ENCODE measurements at places on chromosomes 13 and 19.

GRCh38 chr13:52992110-52992509 is 36.5 kb upstream of the OLFM4 start:
- DNase-seq = no peak

- no peak for DNase-seq
These were observed 323.9 kb downstream of the SLC7A1 start for GRCh38 chr13:29271606-29272005.

DNA sequence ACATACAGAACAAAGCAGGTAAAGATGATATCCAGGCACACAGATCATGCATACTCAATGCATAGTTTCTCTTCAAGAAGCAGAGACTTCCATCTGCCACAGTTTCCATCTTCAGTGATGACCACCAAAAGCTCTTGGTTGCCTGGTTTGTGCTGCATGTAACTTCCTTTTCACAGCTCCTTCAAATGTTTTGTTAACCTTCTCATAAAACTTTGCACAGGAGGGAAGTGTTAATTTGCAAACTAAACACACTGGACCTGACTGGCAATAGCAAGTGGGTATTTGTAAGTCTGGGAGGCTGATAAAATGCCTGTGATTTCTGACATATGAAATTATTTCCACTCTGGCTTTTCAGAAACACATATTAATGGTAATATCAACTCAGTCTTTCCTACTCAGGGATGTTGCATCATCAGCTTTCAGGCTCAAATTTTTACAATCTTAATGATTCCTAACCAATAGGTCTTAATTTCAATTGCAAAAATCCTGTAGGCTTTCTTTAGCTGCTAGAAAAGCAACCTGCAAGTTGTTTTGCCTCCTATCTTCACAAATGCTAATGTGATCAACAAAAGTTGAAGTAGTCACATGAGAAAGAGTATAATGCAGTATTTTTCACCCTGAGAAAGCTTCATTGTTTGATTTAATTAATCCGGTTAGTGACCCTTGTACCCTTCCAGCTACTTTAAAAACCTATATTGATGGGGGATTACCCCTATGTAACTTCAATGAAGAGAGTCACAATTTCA is 575.6 kb downstream of the DIAPH3 start:
- no peak for DNase-seq

DNA sequence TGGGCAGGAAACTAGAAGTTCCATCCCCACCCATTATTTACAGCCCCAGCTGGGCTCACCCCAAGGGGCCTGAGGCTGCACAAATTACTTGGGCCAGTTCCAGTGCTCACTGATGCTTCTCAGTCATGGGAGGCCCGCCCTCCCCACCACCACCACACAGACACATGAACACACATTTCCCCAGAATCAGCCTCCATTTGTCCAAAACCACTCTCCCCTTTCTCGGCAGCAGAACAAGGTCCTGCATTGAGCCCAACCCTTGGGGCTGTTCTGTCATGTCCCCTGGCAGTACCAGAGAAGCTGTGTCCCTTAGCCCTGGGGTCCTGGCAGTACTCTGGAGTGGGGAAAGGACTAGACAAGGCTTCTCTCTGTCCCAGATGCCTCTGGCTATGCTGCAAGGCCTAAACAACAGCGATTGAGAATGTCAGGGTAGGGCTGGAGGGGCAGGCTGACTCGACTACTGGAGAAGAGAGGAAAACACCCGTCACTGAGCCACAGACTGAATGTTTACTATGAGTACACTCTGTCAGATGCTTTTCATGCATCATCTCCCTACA is 21.8 kb downstream of the SAMD4B start:
- DNase-seq = no peak

Data from CD4-positive, alpha-beta T cell treated with Interleukin-2 at 100 ng/mL for 4 hours (primary cell).